ENCODE measurements at places on chromosomes 2 and 18. TPM values are rescaled to one million over a fixed set of nuclear protein-coding genes. Genes with fewer than 3 reads are reported as not detected.

Gene RNPEPL1
- total RNA-seq, result 117 TPM

Gene PAX8
- 0.68 TPM for total RNA-seq

Gene IL37
- not detected for total RNA-seq

Gene RGPD4
- total RNA-seq, result not detected

Gene BOK
- total RNA-seq, result 99.4 TPM

Gene MTCL1
- 11.7 TPM for total RNA-seq

Gene CCBE1
- 0.14 TPM for total RNA-seq

Gene CHRNG
- total RNA-seq, result not detected

Gene COA5
- total RNA-seq, result 23.7 TPM

Gene TDRD15
- total RNA-seq, result not detected

Gene RBKS
- total RNA-seq, result 1.2 TPM

Gene TTN
- 1.8 TPM for total RNA-seq

Gene ZNF892
- total RNA-seq, result 8.7 TPM

Gene SNED1
- 23.4 TPM for total RNA-seq

Gene LTBP1
- 148 TPM for total RNA-seq

Gene NPAS2
- total RNA-seq, result 8.3 TPM

Gene APCDD1
- total RNA-seq, result 0.34 TPM

Gene ZSWIM2
- total RNA-seq, result not detected

Gene SMCHD1
- 58.5 TPM for total RNA-seq

Gene SERPINB5
- 0.51 TPM for total RNA-seq

Gene MARCHF4
- total RNA-seq, result 1.5 TPM

Gene POTEC
- not detected for total RNA-seq

Gene CPO
- total RNA-seq, result not detected

All from dermis blood vessel endothelial cell (primary cell).